ENCODE measurements at places on chromosomes 16 and 17.

GRCh38 chr17:67829331-67829730 lies 4.0 kb downstream of the BPTF start:
- peak; percentile 38 for DNase-seq

GRCh38 chr17:37694734-37695133 lies 50.1 kb downstream of the HNF1B start:
- DNase-seq, result no peak

- DNase-seq, result no peak
Observed at GRCh38 chr17:58060596-58061191, 22.5 kb upstream of the DYNLL2 start.

DNA sequence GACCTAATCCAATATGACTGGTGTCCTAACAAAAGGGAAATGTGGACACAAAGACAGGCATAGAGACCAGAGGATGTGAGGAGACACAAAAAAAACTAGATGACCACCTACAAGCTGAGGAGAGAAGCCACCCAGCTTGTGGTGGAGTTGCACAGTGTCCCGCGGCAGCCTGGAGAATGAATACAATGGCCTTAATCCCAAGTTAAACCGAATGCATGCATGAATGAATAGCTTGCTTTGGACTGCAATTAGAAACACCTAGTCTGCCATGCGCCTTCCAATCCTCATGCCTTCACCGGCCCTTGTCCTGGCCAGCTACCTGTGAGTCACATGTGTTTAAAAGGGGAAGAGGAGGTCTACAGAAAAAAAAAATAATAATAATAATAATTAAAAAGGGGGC lies 72.0 kb downstream of the CNGB1 start:
- DNase-seq, result no peak

DNA sequence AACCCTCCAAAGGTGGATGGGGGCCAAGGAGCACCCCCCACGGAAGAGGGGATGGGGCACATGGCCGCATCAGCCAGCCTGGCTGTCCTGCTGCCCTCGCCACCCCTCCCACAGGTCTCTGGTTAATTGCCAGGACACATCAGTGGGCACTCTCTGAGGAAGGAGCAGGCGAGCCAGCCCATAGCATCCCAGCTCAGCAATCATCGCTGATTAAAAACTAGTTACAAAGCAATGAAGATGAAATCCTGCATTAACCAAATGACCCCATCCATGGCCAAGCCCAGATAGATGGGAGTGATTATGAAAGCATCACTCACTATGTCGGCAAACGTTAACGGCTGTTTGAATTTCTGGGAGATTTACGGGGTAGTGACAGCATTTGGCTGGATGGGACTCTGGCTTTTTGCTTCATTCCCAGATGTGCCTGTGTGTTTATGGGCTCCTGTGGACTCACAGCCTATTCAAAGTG lies 45.3 kb downstream of the CCDC182 start:
- DNase-seq, result no peak

- DNase-seq, result no peak
Observed at GRCh38 chr17:82232876-82233785, 4.3 kb downstream of the SLC16A3 start.

- DNase-seq, result no peak
Observed at GRCh38 chr17:46814446-46814845, 4.0 kb downstream of the WNT3 start.

GRCh38 chr17:1552932-1553331 lies 9.7 kb downstream of the PITPNA start:
- DNase-seq, result no peak

- DNase-seq, result no peak
Observed at GRCh38 chr17:49630113-49630900, 47.6 kb downstream of the SPOP start.

GRCh38 chr17:79017546-79018369 lies 6.2 kb upstream of the C1QTNF1 start:
- no peak for DNase-seq

- DNase-seq, result no peak
Observed at GRCh38 chr17:43365356-43365755, 33.4 kb upstream of the ARL4D start.

DNA sequence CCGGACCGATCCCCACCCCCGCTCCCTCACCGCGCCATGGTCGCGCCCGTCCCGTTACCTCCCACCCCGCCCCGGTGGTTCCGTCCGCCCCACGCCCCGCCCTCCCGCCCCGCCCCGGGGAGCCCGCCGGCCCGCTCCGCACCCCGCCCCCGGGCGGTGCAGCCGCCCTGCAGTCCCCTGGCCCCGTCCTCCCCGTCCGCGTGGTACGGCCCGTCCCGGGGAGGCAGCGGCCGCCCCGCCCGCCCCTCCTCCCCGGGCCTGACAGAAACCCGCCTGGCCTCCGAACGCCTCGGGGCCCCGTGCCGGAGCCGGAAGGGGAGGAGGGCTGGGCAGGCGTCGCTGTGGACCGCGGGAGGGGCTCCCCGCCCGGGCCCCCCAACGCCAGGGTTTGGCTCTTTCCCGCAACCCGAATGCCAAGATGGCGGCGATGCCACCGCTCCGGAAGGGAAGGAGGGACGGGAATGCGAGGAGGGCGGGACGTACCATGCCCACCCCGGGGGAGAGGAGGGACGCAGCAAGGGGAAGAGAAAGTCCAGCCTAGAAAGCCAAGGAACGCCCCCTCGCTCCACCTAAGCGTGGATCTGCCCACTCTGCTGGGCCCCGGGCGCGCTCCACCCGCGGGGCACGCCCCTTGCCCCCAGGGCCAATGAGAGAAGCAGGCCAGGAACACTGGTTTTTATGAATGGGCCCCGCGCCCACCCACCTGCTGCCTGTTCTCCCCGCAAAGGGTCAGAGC lies at the start of gene PIP4K2B:
Gene PIP4K2B (minus strand): TSS at position 56 of the 736 bp plus-strand sequence. CDS start 132 bp downstream, outside the sequence.
- DNase-seq, result peak; percentile 78

DNA sequence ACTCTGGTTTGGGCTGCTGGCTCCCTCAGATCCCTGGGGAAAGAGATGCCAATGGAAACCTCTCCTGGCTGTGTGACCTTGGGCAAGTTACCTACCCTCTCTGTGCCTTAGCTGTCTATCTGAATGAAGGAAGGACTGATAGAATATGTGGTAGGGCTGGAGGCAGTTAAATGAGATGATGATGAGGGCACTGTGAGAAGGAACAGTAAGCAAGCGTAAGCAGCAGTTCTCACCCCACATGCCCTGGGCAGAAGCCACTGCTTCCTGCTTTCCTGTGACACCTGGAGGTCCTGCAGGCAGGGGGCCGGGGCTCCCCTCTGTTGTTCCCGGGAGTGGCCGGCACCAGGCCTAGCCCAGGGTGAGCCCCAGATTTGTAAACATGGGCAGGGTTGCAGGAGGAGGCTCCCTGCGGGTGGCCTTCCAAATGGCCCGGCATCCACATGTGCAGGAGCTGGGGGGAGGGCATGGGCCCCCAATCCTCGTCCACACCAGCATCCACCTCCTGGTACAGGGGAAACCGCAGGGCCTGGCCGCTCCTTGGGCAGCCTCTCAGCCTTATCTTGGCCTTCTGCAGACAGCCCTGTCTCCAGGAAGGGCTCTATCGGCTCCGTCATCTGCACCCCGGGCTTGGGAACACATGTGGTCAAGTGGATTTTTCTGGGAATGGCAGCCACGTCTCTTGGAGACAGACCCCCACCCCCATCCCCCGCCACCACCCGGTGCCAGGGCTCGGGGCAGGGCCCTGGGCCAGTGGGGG lies 235.6 kb upstream of the GSE1 start:
- DNase-seq, result no peak

DNA sequence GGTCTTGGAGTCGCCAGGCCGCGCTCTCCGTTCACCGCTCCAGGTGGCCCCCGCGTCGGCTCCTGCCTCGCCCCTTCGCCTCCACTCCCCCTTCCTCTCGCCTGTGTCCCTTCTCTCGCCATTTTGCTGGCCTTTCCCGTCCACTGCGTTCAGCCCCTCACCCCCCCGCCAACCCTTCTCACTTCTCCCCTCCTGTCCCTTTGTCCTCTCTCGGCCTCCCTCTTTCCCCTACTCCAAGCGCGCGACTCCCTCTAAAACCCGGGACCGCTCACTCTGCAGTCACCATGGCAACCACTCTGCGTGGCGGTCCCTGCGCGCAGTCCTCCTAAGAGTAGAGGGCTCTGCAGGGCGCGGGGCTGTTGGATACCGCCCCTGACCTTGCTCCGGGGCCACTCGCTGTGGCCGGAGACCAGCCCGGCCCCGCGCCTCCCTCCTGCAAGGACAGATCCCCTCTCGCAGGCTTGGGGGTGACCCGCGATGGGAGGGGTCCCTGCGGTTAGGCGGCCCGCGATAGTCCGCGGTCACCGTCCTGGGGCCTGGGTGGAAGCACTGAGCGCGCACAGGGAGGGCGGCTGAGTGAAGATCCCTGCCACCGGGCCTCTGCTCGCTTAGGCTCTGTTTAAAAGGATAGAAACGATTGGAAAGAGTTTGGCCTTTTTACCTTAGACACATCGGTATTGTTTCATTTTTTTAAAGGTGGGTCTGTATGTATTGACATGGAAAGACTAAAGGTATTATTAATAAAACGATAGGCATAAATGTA lies 454 bp downstream of the CCDC40 start:
- peak; percentile 11 for DNase-seq

DNA sequence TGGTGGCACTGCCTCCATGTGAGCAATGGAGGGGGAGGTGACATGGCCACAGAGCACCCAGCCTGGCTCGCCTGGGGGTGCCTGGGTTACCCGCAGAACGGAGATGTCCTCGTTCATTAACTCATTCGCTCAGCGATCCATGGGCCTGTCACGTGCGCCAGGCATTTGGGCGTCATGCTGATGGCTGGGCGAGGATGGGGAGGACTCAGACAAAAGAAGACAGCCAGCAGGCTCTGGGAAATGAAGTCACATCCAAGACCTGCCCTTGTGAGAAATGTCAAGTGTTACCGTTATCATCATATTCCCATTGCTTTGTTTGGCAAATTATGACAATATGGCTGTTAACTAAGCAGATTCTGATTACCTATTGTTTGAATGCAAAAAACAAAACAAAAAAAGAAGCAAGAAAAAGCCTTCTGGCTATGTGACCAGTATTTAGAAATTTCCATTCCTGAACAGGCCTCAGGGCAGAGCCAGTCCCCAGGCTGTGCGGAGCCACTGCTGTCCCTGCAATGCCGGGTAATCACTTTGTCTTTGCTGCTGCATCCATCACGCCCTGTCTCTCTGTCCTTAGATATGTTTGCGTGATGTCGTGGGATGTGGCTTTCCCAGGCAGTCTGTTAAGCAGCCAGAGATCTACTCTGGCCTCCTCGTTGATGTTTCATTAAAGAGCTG lies 57.9 kb downstream of the CMIP start:
- no peak for DNase-seq

Data from stimulated activated CD4-positive, alpha-beta T cell treated with anti-CD3 and anti-CD28 coated beads, Interleukin-12 subunit alpha, Interleukin-12 subunit beta, amount 100 ng/mL, for 24 hours (primary cell).